ENCODE measurements at places on chromosomes 4 and X. TPM values are rescaled to one million over a fixed set of nuclear protein-coding genes. Genes with fewer than 3 reads are reported as not detected.

Gene GLRA3
- not detected for polyA plus RNA-seq

Gene KDR
- 56.8 TPM for polyA plus RNA-seq

Gene CWH43
- 7.4 TPM for polyA plus RNA-seq

Gene SLC6A8
- 56.6 TPM for polyA plus RNA-seq

Gene CRLF2
- polyA plus RNA-seq: 0.12 TPM

Gene ARX
- polyA plus RNA-seq: not detected

Gene TMEM31
- polyA plus RNA-seq: 1.8 TPM

Gene PNCK
- polyA plus RNA-seq: 7.5 TPM

Gene FATE1
- polyA plus RNA-seq: not detected

Gene DIPK2B
- polyA plus RNA-seq: 9.9 TPM

Gene ASB12
- 0.53 TPM for polyA plus RNA-seq
